ENCODE measurements at places on chromosomes 4 and X. TPM values are rescaled to one million over a fixed set of nuclear protein-coding genes. Genes with fewer than 3 reads are reported as not detected.
A peak's percentile ranks its signal among the peaks of the same experiment; 100 is the strongest.

The UGT2B10 gene
- polyA plus RNA-seq, result not detected

- DNase-seq, result no peak
These were observed 240.7 kb downstream of the IQCM start for GRCh38 chr4:149574971-149575370.

The TLR2 gene
- 0.20 TPM for polyA plus RNA-seq

- peak; percentile 16 for DNase-seq
These were observed 13.4 kb downstream of the ARHGEF6 start for GRCh38 chrX:136767104-136767941.

DNA sequence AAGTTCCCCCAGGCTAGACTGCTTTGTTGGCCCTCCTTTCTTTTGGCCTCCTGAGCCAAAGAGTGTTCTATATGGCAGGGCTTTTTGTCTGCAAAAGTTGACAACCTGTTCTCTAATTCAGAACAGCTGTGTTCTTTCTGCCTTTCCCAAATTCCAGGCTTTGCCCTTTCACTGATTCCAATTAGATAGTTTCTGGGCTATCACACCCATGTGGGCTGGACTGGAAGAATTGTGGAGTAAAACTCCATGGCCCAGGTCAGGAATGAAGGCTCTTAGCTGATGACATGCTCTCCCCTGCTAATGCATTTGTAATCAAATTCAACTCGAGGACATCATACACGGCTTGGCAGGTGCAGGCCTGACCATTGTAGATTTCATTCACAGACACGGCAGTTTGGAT lies 19.4 kb downstream of the BMP3 start:
- no peak for DNase-seq

Measured in CD8-positive, alpha-beta memory T cell (primary cell).